ENCODE measurements at places on chromosomes 16 and 17.

- no peak for DNase-seq
Measured at GRCh38 chr17:82041144-82041814, 3.8 kb upstream of the DCXR start.

DNA sequence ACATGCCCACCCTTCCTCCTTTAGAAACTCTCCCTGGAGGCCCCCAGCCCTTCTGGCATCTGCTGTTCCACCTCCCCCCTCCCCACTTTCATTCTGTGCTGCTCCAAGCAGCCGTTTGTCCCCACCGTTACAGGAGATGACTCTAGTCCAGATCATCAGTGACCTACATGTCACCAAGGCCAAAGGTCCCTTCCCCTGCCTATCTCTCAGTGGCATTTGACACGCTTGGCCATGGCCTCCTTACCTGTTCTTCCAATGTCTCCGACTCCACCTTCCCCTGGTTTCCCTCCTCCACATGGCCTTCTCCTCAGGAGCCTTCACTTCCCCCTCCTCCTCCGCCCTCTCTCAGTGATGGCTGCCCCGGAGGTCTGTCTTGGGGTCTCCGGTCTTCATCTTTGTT lies 9.4 kb downstream of the TMEM92 start:
- no peak for DNase-seq

DNA sequence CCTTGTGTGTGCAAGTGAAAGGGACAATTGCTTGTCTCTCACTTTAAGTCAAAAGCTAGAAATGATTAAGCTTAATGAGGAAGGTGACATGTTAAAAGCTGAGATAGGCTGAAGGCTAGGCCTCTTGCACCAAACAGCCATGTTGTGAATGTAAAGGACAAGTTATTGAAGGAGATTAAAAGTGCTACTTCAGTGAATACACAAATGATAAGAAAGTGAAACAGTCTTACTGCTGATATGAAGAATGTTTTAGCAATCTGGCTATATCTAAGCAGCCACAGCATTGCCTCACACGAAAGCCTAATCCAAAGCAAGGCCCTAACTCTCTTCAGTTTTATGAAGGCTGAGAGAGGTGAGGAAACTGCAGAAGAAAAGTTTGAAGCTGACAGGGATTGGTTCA lies 71.0 kb downstream of the CDRT15 start:
- DNase-seq: no peak

- no peak for DNase-seq
Measured at GRCh38 chr17:61239327-61239726, 160.3 kb upstream of the TBX2 start.

- no peak for DNase-seq
Measured at GRCh38 chr16:51919736-51920135, 627.2 kb downstream of the TOX3 start.

DNA sequence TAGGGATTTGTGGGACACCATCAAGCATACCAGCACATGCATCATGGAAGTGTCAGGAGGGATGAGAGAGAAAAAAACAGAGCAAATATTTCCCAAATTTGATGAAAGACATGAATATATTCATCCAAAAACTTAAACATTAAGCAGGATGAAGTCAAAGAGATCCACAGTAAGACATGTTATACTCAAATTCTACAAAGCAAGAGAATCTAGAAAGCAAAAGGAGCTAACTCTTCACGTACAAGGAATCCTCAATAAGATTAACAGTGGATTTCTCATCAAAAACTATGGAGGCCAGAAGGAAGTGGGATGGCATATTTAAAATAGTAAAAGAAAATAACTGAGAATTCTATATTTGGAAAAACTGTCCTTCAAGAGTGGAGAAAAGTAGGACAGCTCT lies 374.8 kb downstream of the ZFHX3 start:
- no peak for DNase-seq

GRCh38 chr16:58042886-58043515 lies 17.4 kb downstream of the MMP15 start:
- DNase-seq: no peak

GRCh38 chr16:11218604-11218962 lies 37.4 kb downstream of the SOCS1 start:
- no peak for DNase-seq

DNA sequence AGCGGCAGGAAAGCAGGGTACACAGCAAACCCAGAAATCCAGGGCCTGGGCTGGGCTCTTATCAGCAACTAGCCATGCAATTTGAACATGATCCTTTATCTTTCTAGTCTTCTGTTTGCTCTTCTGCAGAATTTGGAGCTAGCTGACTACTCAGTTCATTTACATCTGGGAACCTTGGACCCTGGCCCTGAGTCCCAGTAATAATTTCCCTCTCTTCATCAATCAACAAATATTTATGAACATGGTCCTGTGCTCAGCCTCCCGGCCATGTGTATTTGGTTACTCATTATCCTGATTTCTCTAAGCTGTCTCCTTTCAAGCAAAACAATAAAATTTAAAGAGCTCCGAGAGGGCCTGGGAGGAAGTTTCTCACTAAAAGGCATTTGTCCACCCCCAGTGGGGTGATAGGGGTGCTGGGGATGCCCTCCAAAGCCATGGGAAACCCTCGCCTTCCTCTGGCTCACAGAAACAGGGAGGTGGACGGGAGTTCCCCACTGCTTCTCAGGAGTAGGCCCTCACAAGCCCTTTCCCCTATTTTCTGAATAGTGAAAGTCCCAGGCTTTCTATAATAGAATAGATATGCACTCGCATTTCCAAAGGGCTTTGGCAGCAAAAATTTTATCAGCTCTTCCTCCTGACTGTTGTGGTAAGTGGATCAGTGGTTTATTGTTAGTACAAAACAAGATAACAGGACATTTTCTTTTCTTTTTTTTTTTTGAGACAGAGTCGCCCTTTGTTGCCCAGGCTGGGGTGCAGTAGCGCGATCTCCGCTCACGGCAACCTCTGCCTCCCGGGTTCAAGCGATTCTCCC lies 6.9 kb upstream of the WDR59 start:
- peak; percentile 54 for DNase-seq

DNA sequence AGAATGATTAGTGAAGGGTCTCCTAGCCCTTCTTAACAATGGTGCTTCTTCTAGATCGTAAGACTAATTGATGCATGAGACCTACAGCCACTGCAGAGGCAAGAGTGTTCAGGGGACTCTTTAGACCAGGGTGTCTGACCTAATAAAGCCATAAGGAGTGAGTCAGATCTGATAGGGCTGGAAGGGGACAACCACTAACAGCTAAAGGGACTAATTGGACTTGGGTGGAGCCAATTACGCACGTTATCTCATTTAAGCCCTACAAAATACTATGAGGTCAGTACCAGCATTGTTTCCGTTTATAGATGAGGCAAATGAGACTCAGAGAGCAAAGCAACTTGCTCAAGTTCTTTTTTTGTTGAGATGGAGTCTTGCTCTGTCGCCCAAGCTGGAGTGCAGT lies 14.5 kb upstream of the RNF222 start:
- no peak for DNase-seq

GRCh38 chr17:34146440-34147043 lies 108.5 kb upstream of the CCL2 start:
- DNase-seq: no peak

DNA sequence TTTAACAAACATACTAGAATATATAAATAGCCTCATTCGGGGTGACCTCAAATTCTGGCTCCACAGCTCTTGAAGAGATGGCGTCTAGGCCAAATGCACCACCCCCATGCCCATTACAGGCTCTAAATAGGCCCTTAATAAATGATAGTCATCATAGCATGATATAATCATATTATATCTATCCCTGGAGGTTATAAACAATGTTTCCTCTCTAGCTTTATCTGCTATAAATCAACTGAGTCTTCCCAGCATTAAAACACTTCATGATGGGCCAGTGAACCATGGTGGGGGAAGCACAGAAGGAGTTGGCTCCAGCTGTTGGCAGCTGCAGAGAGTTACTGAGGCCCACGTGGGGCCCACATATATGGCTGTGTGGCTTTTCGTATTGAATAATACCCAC lies 214.9 kb upstream of the MPHOSPH6 start:
- DNase-seq: peak; percentile 15

- no peak for DNase-seq
Measured at GRCh38 chr16:70440009-70440692, 1.3 kb upstream of the ST3GAL2 start.

GRCh38 chr17:7307686-7308624 lies 527 bp downstream of the EIF5A start:
- DNase-seq: peak; percentile 56

- no peak for DNase-seq
Measured at GRCh38 chr17:58224315-58224714, 5.3 kb upstream of the MKS1 start.

DNA sequence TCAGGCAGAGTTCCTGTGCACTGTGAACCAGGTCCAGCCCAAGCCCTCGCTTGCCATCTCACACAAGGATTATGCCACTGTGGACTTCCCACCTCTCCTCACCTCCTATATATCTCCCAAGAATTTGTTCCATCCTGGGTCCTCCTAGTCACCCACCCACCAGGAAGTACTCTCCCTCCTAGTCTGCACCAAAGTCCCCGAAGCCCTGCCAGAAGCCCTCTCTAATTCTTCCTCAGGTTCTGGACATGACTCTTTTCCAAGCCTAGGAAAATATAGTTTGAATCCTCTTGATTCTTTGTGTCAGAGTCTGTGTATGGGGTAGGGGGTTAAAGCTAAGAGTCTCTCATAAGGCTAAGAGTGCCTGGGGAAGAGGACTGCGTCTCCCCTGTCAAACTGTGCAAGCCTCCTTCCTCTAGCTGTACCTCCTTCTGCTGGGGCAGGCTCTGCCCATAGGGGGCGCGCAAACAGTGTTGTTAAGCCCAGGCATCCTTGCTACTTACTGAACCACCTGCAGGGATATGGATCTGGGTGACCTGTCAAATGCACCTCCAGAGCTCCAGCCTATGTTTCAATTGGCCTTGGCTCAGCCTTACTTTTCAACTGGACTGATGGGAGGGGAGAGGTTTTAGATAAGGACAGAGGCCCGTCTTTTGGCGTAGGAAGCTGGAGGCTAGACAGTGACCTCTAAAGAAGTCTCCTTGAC lies 16.6 kb upstream of the DLX4 start:
- no peak for DNase-seq

GRCh38 chr16:29644338-29644857 lies 18.6 kb upstream of the SPN start:
- no peak for DNase-seq

- DNase-seq: no peak
Measured at GRCh38 chr16:70665113-70665694, 18.8 kb downstream of the IL34 start.

- no peak for DNase-seq
Measured at GRCh38 chr17:2689411-2690164, 22.0 kb downstream of the CLUH start.

DNA sequence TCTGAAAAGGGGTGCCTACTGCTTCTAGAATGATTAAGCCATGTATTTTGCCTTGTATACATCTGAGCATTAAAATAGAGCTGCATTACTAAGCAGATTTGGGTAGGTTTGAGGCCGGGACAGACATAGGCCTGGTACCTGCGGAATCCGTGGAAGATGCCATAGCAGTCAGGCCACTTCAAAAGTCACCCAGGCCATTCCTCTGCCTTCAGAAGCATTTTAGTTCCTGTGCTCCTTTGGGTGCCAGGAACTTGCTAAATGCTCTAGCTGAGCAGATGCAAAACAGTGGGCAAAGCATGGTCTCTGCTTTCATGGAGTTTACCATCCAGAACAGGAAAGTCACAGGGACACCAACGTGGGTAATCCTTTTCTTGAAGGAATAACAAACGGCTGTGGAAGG lies 5.7 kb upstream of the TMEM100 start:
- no peak for DNase-seq

DNA sequence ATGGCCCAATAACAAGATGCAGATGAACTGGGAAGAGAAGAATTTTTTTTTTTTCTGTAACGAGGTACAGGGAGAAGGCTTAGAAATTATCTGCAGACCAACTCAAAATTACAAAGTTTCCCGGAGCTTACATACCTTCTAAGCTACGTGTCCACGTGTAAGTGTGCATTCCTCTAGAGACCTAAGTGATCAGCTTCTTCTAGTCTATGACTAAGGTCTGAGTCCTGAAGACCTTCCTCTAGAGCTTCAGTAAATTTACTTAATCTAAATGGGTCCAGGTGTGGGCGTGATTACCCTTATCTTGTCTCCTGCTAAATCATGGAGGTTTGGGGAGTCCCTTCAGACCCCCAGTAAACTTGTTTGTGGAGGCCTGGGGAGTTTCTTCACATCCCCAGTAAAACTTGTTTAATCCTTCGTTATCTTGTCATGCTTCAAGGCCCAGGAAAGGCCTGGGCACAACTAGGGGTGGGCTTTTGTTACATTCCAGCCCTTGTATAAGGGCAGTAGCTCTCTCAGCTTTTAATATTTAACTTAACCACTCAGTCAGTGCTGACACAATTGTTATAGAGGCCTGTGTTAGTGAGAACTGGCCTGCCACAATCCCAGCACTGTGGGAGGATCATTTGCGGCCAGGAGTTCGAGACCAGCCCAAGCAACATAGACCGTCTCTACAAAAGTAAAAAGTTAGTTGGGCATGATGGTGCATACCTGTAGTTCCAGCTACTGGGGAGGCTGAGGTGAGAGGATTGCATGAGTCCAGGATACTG lies 342.3 kb downstream of the SNX29 start:
- peak; percentile 31 for DNase-seq

DNA sequence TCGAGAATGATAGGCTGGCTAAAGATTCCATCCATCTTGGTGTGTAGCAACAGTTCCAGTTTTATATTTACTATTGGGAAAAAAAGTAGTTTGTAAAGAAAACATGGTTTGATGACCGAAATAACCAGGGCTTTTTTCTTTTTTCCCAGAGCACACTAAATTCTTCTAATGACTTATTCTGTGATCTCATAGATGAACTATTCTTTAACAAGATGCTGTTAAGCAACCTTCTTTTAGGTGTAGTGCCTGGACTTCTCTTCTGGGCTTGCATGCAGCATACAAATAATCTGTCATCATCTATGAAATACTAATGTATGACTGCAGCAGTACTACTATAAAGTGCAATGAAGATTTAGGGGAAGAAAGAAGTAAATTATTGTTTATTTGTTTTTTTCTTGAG lies 11.0 kb upstream of the CAPNS2 start:
- DNase-seq: no peak

Measured in right kidney (tissue), 9 donors.